NCI-H146 (cell line): ENCODE measurements at places on chromosomes 6 and 20.
A peak's percentile ranks its signal among the peaks of the same experiment; 100 is the strongest.

DNA sequence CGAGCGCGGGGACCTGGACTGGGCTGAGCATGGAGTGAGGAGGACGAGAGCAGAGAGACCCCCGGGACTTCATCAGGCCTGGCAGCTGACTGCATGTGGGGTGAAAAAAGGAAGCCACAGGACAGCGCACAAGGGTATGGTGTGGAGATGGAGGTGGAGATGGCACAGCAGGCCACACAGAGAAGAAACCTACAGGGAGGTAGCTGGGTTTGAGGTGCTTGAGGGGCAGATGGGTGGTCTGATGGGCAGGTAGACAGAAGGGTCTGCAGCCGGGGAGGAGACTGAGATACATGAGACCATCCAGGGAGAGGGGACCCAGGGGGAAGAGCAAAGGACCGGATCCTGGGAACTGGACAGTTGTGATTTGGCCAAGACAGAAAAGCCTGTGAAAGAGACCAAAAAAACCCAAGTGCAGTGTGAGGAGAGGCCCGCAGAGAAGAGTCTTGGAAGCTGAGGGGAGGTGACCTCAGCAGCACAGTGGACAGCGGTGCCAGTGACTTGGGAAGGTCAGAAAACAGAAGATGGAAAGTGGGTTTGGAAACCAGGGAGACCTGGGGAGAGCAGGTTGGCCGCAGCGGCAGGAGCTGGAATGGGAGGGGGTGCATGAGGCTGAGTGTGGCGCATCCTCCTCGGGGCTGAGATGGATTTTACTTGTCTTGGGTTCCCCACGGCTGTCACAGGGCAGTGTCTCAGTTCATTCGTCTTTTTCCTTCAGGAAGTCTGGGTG is 5.5 kb downstream of the HLA-DPB1 start:
- DNase-seq, result no peak

GRCh38 chr6:127980996-127981395 is 80.1 kb upstream of the THEMIS start:
- DNase-seq, result no peak

DNA sequence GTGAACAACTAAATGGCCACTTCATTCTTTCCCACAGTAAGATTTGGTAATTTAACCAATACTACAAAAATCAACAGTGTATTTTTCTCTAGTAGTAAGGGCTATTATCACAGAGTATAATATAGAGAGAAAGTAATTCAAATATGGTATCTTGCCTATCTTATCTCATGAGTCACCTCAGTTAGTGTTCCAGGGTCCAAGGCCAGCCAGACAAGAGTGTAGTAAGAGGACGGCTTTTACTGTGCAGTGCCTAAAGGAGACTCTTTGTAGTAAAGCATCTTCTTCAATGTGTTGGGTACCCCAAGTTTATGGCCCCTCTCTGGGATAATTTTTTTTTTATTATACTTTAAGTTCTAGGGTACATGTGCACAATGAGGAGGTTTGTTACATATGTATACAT is 607.4 kb downstream of the PKHD1 start:
- no peak for DNase-seq

GRCh38 chr6:169828176-169828575 is 76.8 kb downstream of the ERMARD start:
- no peak for DNase-seq

DNA sequence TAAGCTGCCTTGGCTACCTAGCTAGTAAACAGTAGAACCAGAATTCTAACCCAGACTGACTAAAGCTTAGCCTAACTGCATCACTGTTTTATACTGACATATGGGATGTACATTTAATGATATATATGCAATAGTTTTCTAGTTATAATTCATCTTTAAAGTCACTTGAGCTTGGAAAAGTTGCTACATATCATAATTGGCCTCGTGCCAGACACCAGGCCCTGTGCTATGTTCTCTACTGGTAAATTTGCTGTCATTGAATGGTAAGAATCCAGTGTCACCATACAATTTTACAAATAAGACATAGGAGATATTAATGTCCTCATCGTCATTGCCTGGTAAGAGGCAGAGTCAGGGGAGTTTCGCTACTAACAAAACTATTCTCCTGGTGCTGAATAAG is 396.8 kb downstream of the CDKAL1 start:
- DNase-seq, result no peak

GRCh38 chr6:46734867-46735719 is at the start of gene PLA2G7:
Gene PLA2G7, minus strand, starts transcription at chr6:46735375. Its CDS starts 12,484 bp downstream, at chr6:46722891.
- DNase-seq, result no peak

DNA sequence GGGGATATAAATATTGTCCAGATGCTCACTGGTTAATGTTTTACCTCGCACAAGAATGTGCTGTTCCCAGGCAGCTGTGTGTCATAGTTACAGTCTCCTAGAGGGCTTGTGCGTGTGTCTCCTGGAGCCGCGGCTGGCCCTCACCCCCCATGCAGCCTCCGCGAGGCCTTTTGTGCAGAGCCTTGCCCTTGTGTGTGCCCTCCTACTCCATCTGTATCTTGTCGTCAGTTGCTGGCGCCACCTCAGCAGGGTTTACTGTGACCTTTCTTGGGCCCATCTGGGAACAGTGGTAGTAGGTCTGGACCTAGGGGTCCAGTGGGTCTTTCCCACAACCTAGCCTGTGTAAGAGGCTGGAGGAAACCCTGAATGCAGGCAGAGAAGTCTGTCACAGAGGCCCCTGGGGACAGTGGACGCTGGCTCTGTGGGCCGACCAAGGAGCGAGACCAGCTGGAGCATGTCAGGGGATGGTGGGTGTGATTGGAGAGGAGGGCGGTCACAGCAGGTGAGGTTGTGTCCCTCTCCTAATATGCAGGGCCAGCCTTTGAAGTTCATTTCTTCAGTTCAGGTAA is 35.2 kb downstream of the PPP1R14C start:
- DNase-seq, result peak; percentile 37

DNA sequence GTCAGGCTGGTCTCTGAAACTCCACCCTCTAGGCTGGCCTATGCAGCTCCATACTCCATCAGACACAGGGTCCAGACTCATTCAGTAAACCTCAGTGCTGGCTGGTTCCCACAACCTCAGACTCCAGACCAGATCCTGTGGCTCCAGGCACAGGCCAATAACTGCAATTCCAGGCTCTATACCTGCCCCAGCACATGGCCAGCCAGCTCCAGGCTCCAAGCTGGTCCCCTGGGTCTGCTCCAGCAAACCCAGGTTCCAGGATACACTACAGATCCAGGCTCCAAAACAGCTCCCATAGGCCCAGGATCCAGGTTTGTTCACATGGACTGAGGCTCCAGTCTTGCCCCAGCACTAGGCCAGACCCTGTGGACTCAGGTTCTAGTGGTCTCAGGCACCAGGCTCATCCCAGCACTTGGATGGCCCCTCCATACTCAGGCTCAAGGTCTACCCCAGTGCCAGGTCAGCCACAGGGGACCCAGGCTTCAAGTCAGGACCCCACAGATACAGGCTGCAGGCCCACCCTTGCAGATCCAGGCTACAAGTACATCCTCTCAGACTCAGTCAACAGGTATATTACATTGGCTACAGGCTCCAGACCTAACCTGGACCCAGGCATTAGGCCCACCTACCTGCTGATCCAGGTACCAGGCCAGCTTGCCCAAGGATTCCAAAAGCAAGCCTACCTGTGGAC is 117.6 kb upstream of the TMEM170B start:
- DNase-seq, result no peak

DNA sequence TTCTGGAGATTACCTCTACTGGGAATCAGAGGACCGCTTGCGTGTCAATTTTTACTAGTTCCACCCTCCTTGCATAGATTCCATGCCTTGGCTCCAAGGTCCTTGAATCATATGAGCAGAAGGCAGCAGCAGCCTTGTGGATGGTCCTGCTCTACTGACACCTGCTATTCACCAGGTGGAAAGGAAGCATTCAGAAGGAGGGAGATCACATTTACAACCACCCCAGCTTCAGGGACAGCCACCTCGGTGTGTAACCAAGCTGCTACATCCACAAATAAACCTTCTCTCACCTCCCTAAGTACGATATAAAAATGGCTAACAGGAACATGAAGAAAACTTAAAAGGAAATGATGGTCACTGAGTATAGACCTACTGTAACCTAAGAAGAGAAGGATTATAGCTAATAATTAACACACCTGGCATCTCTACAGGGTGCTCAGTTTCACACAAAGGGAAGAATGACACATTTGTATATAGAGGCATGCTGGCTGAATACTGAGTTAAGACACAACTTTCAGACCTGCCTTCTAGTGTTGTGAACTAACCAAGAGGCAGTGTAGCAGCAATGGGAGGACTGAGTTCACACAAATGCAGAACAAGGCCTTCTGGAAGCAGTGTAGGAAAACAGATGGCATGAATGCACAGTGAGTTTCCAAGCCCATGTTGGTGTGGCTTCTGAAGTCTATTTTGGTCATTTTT is 46.3 kb upstream of the SRPK1 start:
- peak; percentile 94 for DNase-seq

DNA sequence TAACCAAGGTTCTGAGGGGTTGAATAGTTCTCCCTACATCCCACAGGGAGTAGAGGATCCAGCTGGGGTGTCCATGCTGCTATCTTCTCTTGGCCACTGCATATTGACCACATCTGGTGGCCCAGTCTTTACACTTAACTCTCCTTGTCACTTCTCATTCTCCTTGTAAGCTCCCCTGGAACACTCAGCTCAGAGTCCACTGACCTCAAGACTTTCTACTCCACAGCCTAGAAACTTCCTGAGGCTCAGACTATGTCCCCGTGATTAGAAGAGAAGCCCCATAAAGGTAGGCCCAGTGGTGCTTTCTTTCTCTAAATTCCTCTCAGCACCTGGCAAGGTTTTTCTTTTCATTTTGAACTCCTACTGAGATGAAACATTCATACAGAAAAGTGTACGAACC is 13.3 kb upstream of the ZFAND3 start:
- no peak for DNase-seq

- DNase-seq, result no peak
Measured at GRCh38 chr6:148548065-148548748, 198.6 kb upstream of the UST start.

GRCh38 chr20:46268131-46268614 is 40.1 kb downstream of the CDH22 start:
- peak; percentile 40 for DNase-seq

DNA sequence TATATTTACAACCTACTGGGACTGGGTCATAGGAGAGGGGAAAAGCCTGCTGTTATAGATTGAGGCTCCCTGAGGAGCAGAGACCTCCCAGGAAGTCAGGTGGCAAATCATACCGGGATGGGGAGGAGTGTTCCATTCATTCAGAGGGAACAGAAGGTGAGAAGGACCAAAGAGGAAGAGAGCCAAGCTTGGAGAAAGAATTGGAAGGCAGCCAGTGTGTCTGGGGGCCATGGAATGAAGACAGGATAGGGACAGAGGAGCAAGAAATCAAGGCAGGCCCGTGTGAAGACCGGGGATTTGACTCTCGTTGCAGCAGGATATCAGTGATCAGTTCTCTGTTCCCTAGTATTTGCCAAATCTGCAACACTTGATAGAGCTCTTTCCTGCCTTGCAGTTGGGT is 5.7 kb upstream of the ZNF217 start:
- no peak for DNase-seq

GRCh38 chr6:133467982-133468380 is 226.8 kb downstream of the EYA4 start:
- DNase-seq, result no peak

DNA sequence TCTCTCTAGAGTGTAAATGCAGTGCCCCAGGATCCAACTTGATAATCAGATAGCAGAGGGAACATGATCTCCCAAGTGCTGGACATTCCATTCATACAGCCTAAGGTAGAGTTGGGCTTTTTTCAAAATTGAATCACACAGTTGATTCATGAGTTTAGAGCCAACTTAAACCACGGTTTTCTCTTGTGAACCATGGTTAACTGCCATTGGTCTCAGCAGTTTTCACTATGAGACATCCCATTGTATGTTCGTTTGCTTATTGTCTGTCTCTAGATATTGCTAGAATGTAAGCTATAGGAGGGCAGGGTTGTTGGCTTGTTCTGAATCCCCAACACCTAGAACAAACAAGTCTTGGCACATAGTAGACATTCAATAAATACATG is 37.2 kb upstream of the TAF8 start:
- DNase-seq, result no peak

DNA sequence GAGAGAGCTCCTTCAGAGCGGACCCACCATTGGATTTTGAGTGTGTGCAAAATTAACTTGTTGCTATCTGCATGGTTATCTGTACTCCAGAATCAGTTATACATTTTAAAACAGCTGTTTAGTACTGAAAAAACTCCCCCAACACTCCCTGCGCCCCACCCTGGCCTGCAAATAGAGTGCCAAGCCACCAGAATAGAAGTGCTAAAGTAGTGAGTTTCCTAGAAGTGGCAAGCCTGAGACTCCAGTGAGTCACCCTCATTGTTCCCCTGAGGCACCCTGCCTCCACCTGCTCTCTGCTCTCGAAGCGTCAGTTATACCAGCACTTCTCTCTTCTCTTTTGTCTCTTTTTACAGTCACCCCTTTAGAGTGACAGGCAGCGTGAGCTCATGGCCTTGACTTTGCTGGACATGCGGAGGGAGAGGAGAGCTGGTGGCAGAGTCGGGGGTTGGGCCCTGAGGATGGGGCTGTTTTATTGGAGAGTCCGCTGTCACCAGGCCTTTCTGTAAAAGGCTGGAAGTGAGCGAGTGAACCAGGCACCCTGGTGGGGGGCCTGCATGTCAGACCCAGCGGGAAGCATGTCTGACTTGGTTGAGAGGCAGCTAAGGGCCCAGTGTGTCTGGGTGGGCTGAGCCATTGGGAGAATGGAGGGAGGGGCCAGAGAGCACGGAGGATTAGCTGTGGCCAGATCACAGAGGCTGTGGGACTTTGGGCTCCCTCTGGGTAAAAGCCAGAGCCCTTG is 10.4 kb downstream of the IGF2R start:
- peak; percentile 26 for DNase-seq

GRCh38 chr20:35839904-35840303 is 68.1 kb downstream of the PHF20 start:
- no peak for DNase-seq

DNA sequence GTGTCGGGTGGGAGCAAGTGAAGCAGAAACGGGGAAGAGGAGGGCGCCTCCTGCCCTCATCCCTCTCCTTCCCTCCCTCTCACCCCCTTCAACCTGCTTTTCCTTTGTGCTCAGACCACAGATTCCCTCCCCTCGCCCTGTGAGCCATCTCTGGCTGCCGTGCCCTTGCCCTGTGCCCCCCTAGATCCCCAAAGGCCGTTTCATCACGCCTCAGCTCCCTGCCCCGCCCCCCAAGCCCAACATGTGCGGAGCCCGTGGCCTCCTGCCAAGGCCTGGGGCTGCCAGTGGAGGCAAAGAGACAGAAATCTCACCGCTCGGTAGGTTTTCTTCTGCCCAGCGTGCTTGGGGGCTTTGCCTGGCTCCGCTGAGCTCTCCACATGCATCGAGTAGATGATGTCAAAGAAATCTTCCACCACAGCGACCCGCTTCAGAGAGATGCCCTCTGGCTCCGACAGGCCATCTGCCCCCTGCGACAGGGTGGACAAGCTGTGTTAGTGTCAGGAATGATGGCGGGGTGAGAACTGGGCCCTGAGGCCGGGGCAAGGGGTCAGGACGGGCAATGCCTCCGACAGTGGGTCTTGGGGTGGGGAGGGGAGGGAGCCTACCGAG is 57.6 kb downstream of the NOL4L start:
- DNase-seq, result no peak

DNA sequence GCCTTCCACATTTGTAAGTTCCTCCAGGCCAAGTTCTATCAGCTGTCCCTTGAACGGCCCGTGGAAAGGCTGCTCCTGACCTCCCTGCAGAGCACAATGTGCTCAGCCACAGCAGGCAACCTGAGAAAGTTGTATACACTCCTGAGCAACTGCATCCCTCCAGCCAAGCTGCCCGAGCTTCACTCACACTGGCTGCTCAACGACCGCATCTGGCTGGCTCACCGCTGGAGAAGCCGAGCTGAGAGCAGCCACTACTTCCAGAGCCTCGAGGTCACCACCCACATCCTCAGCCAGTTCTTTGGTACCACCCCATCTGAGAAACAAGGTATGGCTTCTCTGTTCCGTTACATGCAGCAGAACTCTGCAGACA is 2.1 kb downstream of the ZSWIM1 start:
- DNase-seq, result no peak

- no peak for DNase-seq
Measured at GRCh38 chr6:151352410-151353396, 38.7 kb downstream of the ZBTB2 start.
